ENCODE measurements at places on chromosomes 6 and 20. TPM values are rescaled to one million over a fixed set of nuclear protein-coding genes. Genes with fewer than 3 reads are reported as not detected.

The GRM1 gene
- total RNA-seq: not detected

The RIPPLY2 gene
- not detected for total RNA-seq

The PGBD1 gene
- 6.1 TPM for total RNA-seq

The BRD2 gene
- 125 TPM for total RNA-seq

The MAFB gene
- not detected for total RNA-seq

The TNFAIP3 gene
- 2.0 TPM for total RNA-seq

The EPPIN gene
- total RNA-seq: not detected

The MATN4 gene
- not detected for total RNA-seq

- peak; percentile 62 for DNase-seq
Observed at GRCh38 chr20:53547664-53548239, 45.9 kb downstream of the ZNF217 start.

GRCh38 chr20:62929051-62929538 lies 2.8 kb upstream of the DIDO1 start:
- DNase-seq: no peak

DNA sequence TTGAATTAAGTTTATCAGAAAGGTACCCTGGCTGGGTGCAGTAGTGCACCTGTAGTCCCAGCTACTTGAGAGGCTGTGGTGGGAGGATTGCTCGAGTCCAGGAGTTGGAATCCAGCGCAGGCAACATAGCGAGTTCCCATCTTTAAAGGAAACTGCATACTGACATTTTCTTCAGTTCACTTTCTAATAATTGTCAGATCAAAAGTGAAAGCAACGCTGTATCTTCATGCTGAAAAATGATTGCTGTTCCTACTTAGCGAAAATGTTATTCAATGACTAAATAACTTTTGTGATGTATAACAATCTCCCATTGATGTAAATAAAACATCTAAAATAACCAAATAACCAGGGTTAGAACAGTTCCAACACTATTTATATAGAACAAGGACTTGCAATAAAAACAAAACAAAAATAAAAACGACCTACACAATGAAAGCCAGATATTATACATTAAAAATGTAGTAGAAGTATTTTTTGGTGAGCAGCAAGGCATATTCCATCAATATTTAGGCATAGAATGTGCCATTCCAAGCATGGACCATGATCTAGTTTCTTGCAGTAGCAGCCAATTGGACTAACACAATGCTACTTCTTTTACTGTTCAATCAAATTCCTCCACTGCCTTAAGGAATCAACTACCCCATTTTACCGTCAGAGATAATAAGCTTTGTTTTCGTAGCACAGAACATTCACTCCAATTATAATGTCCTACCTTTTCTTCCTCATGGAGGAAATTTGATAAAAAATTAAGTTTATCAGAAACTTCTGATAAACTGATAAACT lies 1.5 kb downstream of the LATS1 start:
- DNase-seq: peak; percentile 24

GRCh38 chr6:148076051-148076450 lies 266.6 kb upstream of the SASH1 start:
- DNase-seq: no peak

- DNase-seq: no peak
Observed at GRCh38 chr6:128526152-128526914, 5.9 kb upstream of the PTPRK start.

DNA sequence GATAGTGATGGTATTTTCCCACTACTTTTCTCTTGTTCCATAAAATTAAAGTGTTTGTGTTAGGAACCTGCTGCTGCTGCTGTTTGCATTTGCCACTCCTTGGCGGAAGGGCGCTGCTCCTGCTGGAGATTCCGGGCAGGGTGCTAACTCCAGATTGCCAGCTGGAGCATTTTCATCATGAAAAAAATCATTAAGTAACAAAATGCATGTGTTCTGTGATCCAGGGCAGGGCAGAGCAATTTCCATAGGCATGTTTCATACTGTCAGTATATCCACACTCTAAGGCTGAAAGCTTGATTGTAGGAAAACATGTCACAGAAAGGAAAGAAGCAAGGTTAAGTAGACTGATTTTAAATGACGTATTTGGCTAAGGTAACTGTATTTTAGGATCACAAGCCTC lies 24.0 kb downstream of the PBOV1 start:
- no peak for DNase-seq

- DNase-seq: no peak
Observed at GRCh38 chr6:73642530-73642929, 11.3 kb downstream of the SLC17A5 start.

- no peak for DNase-seq
Observed at GRCh38 chr6:167113935-167114910, 8.7 kb upstream of the CCR6 start.

GRCh38 chr6:137039010-137039409 lies 5.8 kb downstream of the IL20RA start:
- DNase-seq: no peak

DNA sequence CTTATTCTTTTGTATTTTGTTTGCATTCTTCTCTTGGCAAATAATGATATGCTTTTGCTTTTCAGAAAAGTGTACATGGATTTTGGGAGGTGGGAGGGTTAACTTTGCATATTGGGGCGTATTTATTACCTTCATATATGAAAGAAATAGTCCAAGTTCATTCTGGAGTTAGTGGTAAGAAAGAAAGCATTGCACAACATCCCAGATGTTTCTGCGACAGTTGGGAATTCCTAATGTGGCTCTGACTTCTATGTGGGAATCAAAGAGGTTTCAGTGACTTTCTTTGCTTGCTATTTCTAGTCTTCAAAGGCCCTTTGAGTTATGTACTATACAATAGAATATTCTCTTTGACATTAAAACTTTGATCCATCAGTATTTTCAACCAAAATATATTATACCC lies 78.1 kb downstream of the MMUT start:
- no peak for DNase-seq

DNA sequence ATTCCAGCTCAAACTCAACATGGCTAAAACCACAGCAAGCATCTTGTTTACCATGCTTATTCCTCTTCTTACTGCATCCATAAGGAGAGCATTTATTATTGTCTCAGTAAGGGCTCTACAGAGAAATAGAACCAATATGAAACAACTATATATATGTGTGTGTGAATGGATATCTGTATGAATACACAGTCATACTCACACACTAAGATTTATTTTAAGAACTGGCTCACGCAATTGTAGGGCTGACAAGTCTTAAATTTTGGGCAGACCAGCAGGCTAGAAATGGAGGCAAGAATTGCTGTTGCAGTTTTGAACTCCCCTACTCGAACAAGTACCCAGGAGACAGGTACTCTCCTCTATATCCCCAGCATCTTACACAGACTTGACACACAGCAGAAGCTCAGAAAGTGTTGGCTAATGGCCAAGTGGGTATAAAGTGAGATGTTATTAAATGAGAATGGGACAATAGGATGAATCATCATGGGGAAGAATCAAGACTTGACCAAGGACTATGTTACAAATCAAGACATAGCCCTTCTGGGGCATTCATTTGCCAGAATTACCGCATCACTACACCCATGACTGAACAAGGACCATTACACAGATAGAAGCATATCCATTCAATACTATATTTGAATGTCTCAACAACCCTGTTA lies 13.0 kb downstream of the ZHX3 start:
- peak; percentile 34 for DNase-seq

DNA sequence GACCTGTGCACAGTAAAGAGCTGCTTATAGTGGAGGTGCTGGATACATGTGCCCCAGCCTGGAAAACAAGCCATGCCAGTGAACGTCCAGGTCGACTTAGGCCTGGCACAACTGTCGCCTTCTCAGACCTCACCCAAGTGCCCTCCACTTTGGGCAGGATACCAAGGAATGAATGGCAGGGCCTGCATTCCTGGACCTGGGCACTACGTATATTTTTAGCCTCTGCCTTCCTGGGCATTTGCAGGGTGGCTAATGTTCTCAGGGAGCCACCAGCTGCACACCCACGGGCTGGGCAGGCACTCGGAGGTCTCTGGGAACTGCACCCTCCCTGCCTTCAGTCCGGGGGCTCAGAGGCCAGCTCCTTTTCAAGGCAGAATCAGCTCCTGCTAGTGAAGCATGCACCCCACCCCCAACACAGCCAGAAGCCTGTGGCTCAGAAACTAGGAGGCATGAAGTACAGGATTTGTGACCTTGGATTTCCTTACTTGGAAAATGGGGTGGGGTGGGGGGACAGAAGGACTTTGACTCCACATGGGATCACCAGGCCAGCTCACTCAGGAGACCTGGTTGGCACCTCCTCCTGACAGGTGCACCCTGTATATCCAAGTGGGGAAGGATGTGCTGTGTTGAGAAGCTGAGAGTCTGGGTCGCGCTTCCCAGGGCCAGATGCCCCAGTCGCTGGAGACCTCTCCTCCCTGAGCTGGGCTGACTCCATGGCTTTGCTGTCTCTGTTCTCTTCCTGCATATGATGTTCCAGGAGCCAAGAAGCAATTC lies 2.5 kb upstream of the LSM14B start:
- DNase-seq: no peak

- DNase-seq: no peak
Observed at GRCh38 chr6:94099072-94099471, 679.7 kb upstream of the EPHA7 start.

DNA sequence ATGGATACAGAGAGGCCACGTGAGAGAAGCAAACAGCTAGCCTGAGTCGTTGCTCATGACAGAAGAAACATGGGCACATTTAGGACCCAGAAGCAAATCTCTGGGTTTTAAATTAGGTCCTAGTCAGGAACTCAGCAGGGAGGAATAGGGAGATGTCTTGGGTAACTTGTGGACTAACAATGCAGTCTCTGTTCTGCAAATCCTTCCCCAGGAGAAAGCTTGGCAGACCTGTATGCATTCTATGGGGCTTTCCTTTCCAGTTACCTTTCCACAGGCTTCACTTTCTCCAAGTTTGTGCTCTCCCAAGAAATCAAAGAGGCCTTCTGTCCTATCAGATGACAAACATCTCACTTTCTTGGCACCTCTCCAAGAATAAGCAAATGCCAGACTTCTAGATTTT lies 47.2 kb upstream of the PLCB4 start:
- DNase-seq: peak; percentile 74

GRCh38 chr20:31560746-31561598 lies 44.1 kb upstream of the ID1 start:
- DNase-seq: peak; percentile 97

- DNase-seq: peak; percentile 69
Observed at GRCh38 chr6:166877906-166878305, 78.4 kb downstream of the RNASET2 start.

DNA sequence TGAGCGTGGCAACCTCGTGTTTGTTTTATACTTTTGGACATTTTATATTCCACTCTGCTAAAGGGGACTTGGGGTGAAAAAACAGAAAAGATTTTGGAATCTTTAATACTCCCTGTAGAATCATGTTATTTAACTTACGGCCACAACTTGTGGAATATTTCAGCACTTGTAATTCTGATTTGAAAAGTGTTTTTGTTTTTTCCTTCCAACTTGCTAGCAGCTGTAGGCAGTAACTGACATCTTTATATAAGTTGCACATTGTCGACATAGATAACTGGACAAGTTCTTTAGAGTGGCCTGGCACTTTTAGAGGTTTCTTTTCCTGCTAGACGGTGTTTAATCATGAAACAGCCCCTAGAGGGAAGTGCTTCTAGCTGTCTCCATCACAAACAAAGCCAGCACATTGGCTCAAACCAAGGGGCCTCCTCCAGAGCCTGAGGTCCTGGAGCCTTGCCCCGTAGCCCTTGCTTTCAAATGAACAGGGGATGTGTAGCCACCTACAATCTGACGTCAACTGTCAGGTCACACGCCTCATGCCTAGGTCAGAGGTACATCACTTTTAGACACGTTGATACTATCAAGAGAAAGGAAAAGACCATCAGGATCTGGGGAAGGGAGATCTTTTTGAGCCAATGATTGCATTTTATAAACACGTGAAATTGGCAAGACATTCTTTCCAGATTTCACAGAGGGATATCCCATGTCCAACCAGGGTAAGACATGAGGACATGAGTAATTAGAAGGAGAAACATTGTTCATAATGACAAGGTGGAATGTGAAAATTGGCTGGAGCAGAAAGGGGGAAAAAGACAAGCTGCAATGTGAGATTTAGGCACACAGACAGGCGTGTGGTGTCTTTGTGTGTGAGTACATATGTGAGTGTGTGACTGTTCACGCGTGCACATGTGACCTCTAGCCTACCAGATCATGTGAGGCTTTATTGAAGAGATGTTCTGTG lies 92.1 kb downstream of the TXNDC5 start:
- DNase-seq: no peak

- no peak for DNase-seq
Observed at GRCh38 chr6:108403236-108403635, 108.4 kb downstream of the AFG1L start.

DNA sequence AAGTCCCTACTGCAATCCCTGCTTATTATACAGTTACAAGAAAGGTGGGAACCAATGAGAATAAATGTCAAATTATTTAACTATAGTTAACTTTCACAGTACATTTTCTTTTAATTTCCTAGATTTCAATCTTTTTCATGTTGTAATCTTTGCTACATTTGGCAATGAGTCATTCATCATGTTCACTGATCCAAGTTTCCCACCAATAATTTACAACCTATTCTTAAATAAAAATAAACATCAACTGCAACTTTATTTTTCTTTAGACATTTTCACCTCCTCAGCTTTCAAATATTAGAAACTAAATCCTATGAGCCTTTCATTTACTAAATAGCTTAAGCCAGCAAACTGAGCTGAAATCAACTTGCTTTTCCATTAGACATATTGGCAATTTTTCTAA lies 541.3 kb upstream of the BTBD3 start:
- no peak for DNase-seq

DNA sequence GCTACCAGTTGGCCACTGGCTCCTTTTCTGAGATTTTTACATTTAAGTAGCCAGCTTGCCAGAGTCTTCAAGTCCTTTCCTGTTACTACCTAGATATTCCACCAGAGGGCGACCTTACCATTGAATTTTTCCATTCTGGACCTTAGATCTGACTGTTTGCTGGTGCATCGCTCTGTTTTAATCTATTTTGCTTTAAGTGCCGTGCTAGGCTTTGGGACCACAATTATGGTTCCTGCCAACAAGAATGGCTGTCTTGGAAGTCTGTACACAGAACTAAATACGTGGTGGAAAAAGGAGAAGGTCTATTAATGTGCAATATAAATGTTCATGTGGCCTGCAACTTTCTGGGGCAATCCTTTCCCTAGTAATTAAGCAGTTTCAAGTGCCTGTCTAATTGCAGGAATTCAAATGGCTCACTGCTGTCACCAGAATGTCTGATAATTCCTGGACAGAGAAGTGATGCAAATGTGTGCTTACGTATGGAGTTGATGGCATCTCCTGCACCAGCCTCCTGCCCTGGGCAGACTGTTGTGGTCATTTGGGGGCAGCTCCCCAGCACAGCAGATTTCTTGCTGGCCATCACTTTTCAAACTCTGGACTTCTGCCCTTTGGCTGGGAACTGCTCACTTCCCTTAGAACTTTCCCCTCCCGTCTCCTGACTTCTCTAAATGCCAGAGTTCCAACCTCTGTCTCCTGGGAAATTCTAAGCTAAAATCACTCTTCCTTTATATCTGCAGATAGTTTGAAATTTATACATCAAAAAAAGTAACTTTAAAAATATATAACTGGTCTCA lies 5.6 kb upstream of the HLA-DOA start:
- peak; percentile 64 for DNase-seq

DNA sequence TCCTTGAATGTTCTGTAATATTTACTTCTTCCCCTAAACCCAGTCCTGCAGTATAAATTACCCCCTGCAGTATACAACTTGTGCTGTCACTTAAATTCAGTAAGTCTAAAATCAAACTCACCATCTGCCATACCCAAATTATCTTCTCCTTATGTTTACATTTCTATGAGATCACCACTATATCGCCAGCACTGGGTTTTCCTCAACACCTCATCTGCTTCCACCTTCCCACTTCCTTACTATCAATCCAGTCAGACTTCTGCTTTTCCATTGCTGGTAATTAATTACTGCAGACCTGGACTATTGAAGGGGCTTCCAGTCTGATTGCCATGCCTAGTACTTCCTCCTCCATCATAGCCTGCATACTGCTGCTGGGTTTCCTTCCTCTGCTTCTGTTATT lies 15.2 kb downstream of the EFHC1 start:
- DNase-seq: no peak
